ENCODE measurements at places on chromosomes 6 and 20.

GRCh38 chr20:35360033-35360432 lies 51.7 kb downstream of the UQCC1 start:
- no peak for DNase-seq

DNA sequence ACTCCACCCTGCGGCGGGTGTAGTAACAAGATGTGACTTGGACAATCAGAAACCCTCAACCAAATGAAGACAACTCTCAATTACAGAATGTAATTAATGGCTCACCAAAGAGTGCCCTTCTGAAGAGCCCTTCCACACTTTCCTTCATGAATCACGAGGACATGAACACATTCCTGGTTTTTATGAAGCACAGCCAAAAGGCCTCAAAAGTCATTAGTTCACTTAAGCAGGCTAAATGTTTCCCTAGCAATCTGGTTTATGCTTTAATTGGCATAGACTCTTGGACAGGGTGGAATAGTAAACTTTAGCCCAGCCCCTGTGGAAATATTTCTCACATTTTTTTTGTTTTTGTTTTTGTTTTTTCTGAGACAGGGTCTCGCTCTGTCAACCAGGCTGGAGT lies 20.5 kb downstream of the CPNE5 start:
- no peak for DNase-seq

GRCh38 chr6:170045563-170045960 lies 245.3 kb downstream of the DLL1 start:
- no peak for DNase-seq

DNA sequence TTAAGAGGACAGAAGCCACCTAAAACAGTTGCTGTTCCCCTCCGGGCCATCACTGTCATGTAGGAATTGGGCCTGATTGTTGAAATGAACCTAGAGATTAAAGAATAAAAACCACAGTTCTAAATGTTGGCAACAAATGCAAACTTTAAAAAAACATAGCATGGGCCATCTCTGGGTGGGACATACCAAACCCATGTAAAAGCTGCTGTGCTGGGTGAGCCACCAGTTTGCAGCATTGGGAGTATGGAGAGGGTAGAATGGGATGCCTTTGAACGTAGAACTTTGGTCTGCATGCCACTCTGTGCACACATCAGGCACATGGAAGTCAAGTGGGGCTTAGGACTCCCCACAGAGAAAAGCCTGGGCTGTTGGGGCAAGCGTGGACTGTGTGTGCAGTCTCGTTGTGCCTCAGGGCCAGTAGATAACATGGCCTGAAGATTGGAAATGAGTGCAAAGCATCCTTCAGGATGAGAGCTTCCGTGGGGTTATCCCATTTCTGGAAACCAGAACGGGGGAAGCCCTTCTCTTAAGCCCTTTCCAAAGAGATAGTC lies 28.1 kb downstream of the EPB41L1 start:
- DNase-seq, result no peak

DNA sequence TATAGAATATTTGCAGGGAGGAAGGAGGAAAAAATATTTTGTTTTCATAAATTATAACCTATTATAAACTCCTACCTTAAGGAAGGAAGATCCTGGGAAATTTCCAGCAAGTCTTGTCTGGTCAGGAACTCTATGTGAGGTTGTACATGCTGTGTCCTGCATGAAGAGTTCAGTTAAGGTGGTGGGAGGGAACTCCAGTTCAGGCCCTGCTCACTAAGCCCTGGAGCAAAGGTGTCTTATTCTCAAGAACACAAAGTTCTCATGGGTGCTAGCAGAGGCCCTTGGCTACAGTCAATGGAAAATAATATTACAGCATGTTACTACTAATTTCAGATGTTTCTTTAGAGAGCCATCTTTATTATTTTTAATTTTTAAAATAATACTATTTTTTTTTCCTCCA lies 3.8 kb upstream of the OGFRL1 start:
- DNase-seq, result peak; percentile 51

DNA sequence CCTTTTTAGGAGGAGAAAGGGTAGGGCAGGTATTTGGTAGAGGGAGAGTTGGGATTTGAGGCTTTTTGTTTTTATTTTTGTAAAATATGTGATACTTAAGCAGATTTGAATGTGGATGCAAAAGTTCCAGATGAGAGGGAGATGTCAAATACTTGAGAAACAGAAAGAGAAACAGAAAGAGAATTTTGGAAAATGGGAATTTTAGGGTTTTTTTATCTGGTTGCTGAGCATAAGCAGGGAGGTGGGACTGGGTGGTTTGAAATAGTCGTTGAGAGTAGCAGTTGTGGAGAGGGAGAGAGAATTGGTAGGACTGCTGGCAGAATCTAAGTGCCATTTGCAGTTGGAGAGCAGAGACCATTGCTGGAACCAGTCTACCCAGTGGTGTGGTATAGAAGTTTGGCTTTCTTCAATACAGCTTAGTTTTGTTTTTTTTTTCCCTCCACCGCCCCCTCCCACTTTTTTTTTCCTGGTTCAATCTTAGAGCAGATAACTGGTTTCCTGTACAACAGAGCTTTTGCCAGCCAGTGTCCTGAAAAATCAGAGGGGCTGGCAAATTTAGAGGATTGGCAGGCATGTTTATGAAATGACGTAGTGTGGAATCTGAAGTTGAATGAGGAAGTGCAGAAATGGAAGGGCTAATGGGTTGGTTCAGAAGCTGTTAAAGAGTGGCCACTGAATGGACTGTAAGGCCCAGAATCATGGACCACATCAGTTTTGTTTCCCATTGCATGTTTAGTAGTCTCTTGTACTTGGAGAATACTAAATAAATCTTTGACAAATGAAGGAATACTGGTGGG lies 68.7 kb downstream of the ATRN start:
- DNase-seq, result no peak

GRCh38 chr6:147207351-147207750 lies 3.1 kb downstream of the STXBP5 start:
- DNase-seq, result no peak

GRCh38 chr20:48892891-48893290 lies 28.6 kb upstream of the ARFGEF2 start:
- DNase-seq, result no peak

GRCh38 chr6:28480253-28480932 lies 35.2 kb downstream of the GPX6 start:
- no peak for DNase-seq

- DNase-seq, result no peak
Observed at GRCh38 chr6:136333824-136334464, 44.3 kb upstream of the BCLAF1 start.

DNA sequence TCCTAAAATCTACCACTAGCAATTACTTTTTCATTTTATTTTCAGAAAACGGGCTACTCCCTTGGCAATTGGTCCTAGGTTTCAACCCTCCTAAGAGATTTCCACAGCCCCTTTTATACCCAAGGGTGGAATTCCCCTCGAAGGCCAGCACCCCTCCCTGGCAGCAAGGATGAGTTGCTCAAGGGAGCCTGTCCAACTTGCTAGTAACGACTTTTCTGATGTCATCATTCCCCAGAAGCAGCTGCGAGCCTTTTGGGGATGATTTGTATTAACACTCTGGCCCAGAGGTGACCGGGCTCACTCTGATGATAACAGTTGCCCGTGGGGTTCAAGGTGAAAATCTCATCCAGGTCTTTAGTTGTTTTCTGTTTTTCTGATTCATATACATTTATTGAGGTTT lies 30.7 kb upstream of the NAA20 start:
- DNase-seq, result no peak

- DNase-seq, result no peak
Observed at GRCh38 chr20:63707558-63708300, at the start of the genes ARFRP1 and ZGPAT. ARFRP1 (minus strand) TSS chr20:63707976; CDS start chr20:63707091, 885 bp downstream. ZGPAT (plus strand) TSS chr20:63708039; CDS start chr20:63708581, 542 bp downstream.

DNA sequence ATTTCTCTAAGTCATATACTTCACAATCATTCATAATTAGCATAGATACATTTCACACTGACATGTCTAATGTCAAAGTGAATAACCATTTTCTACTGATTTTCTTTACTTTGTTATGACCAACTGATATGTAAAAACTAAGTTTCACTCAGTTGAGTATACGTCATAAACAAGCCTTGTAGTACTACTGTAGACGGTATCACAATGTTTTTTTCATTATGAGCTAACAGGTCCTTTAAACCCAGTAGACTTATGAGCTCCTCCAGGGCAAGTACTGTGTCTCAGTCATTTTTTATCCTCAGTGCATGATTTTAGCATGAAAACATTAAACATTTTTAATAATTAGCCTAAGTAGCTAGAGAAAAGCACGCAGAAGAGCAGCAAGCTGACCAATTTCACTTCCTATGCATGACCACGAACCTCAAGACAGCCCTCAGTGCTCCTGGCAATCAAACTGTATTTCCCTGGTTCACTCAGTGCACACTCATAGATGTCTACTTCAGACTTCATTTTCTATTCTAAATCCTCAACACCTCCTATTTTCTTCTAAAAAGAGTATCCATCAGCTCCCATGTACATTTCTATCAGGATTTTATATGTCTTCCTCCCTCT lies 32.0 kb upstream of the TFAP2D start:
- no peak for DNase-seq

DNA sequence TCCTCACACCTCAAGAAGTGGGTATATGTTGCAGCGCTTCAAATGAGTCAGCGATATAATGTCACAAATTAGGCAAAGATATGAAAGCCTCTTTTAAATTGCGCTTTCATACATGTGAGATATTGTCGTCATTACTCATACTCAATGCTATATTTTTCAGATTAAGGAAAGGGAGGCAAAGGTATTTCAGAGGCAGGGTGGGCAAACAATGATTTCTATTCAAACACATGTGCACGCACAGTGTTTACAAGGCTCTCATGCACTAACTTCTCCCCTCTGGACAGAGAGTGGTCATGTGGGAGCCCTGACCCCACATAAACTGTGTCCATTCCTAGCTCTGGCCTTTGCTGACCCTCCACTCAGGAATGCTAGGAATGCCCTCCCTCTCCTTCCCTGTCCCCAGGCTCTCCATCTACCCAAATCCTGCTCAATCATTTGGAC lies 112.1 kb upstream of the TMEM170B start:
- DNase-seq, result no peak

DNA sequence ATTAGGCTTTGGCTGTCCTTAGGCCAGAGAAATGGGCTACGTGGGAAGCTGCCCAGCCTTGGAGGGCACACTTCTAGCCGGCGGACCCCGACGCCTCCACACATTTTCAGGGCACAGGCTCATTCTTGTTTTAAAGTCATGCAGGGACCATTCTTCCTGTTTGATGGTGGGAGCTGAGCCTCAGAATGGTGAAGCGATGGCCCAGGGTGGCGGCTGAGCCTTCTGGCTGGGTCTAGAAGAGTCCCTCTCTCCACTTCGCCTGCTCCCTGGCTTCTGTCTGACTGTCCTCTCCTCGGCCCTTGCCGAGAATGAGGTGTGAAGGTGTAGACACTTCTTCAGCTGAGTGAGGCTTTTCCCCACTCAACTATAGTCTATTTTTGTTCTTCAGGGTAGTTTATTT lies 114.4 kb downstream of the SULF2 start:
- no peak for DNase-seq

DNA sequence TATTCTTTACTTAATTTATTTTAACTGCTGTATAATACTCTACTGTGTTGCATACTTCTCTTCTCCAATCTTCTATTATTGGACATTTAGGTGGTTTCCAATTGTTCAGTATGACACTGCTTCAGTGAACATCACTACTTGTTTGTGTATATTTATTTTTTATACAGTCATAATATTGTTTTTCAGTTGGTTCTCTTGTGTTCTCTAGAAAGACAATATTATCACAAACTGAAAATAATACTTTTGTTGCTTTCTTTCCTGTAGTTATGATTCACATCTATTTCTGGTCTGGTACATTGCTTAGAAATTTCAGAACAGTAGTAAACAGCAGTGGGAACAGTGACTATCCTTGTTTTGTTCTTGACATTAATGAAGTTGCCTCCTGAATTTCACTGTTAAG lies 62.8 kb upstream of the GTSF1L start:
- DNase-seq, result no peak

- no peak for DNase-seq
Observed at GRCh38 chr6:105641504-105641903, 238.6 kb upstream of the PREP start.

GRCh38 chr6:73079611-73079955 lies 145.7 kb downstream of the KHDC1L start:
- DNase-seq, result peak; percentile 41

DNA sequence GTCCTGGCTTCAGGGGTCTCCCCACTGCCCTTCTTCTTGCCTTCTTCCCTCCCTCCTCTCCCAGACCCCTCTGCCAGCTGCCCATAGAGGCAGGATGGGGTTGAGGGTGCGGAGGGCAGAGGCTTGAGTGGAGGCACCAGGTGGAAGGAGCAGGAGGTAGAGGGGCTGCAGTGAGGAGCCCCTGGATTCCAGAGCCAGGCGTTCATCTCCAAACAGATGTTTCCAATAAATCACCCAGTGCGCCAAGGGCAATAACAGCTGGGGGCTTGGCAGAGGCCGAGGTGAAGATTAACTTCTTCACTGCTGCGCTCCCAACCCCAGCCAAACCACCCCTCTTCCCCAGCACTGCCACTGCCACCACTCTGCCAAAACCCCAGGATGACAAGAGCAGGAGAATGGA lies 10.7 kb downstream of the MDFI start:
- no peak for DNase-seq

DNA sequence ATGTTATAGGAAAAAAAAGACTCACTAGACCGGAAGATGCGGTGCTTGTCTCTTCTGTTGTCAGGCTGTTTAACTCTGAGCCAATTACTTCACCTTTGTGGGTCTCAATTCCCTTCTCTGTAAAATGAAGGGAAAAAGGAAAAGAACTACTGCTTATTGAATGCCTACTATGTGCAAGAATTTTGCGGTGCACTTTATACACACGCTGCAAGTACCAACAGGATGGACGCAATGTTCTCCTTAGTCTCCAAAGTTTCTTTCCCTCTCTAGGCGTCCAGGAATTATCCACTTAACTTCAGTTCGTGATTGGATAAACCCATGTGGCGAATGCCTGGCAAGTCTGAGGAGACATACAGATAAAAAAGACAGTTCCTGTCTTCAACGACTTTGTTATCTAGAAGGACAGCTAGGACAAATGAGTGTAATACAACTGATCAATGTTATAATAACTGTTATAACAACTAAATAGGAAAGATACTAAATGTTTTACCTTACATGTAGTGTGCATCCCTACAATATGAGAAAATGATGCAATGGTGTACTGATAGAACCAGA lies 69.0 kb upstream of the JARID2 start:
- no peak for DNase-seq

GRCh38 chr6:45310118-45310788 lies 17.9 kb upstream of the RUNX2 start:
- DNase-seq, result no peak

DNA sequence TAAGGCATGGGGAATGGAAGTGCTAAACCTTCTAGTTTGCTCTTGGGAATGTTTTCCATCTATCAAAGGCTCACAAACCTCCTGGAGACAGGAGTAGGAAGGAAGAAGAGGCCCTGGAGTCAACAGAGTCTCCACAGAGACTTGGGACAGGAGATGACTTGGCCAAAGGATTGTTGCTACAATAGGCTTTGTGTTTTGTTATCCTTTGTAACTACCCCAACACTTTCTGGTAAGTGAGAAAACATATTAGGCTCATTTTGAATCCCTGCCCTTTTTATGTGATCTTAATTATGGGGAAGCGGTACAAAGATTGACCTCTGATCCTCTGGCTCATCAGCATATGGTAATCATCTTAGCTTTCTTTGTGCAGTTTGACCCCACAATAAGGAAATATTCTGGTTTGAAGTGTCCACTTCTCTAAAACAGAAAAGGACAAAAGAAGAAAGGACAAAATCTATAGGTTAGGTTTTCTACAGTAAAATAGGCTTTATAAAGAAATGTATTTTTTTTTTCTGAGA lies 24.1 kb upstream of the GTF3C6 start:
- DNase-seq, result no peak

GRCh38 chr6:139473731-139474130 lies 99.3 kb upstream of the CITED2 start:
- no peak for DNase-seq

GRCh38 chr6:55266896-55267295 lies 60.4 kb upstream of the GFRAL start:
- DNase-seq, result no peak
